ENCODE measurements at places on chromosomes 7 and 10.

GRCh38 chr7:144629598-144629997 is 206.3 kb downstream of the TPK1 start:
- no peak for DNase-seq

DNA sequence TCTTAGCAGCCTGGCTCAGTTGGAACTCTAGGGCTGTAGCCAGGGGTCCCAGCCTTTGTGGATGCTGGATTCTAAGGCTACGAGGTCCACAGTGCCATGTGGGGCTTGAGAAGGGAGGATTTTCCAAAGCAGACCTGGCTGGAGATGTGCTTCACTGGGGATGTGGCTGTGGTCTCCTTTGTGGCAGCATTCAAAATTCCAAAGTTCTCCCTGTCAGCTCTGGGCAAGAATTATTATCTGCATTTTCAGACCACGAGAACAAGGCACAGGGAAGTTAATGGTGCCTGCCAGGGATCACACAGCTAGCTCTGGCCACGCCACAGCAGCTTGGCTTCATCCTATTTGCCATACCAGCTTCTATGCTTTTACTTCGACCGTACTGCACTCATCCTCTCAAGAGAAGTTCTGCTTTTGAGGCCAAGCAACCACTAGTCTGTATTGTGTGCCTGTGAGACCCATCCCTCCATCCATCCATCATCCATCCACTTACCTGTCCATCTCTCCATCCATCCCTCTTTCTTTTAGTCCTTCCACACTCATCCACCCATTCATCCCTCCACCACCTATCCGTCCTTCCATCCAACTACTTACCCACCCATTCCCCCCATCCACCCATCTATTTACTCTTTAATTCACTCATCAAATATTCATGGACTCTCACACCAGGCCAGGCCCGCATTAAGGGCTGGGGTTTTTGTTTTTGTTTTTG is 71.5 kb downstream of the ZMIZ1 start:
- DNase-seq = no peak

- no peak for DNase-seq
These were observed 10.8 kb upstream of the HOXA2 start for GRCh38 chr7:27112955-27113949.

GRCh38 chr7:79506481-79506880 is 53.0 kb upstream of the MAGI2 start:
- no peak for DNase-seq

DNA sequence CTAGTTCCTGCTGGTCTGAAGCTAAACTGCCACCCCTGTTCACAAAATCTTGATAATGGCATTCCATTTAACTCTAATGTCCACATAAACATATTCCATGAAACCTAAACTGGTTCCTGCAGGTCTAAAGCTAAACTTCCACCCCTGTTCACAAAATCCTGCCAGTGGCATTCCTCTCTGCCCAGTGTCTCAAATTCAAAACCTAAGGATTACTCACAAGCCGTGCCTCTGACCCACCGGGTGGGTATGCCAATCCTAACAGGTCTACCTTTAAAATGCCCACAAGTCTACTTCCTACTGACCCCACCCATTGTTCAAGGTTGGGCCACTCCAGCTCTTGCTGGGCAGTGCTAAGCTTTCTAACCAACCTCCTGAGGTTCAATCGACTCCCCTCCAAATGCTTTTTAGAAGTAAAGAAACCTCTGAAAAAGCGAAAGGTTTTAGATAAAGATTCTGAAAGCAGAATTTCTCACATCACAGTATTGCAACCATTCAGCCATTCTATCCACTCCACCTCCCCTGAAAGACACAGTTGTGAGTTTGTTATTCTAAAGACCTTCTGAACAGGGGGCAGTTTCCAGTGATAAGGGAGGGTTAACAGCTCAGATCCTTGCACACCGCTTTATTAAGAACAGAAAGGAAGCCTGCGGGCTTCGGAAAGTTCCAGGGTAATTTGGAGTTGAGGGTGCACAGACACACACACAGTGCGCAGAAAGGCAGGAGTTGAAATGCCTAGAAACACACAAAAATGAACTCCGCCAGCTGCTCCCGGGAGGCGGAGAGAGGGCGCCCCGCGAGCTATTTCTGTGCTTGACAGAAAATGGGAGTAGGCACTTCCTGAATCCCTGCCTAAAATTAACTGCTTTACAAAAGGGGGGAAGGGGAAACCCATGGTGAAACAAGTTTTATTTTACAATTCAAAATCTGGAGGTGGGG is 87.7 kb downstream of the TNS3 start:
- DNase-seq = no peak

DNA sequence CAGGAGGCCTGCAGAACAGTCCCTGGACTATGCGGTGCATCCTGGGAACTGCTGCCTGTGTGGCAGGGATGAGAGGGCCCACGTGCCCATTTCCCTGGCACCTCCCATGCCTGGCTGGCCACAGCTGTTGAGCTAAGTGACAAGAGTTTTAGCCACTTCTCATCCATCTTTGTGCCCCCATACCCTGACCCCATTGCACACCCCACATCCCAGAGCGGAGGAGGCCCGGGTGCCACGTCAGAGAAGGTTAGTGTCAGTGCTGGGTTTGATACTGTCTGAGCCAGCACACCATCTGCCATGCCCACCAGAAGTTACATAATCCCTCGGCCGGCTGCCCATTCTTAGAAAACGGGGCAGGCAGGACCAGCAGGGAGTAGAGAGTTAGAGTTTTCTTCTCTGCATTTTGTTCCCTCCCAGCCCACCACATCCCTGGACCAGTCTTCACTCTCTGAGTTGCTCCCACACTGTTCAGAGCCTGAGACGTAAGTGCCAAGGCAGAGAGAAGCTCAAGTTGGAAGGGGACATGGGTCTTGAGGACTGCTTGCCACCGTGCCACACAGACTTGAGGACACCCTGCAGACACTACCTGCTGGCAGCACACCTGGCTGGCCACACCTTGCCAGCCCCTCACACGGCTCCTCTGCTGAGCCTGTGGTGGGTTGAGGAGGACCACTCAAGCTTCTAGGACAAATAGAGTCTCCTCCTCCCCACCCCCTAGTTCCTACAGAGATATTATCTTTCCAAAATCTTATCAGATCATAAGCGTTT is 13.1 kb downstream of the UNC5B start:
- no peak for DNase-seq

GRCh38 chr7:148708026-148708885 is 9.6 kb downstream of the CUL1 start:
- DNase-seq = no peak

GRCh38 chr7:31864646-31865045 is 177.6 kb downstream of the PPP1R17 start:
- DNase-seq = no peak

DNA sequence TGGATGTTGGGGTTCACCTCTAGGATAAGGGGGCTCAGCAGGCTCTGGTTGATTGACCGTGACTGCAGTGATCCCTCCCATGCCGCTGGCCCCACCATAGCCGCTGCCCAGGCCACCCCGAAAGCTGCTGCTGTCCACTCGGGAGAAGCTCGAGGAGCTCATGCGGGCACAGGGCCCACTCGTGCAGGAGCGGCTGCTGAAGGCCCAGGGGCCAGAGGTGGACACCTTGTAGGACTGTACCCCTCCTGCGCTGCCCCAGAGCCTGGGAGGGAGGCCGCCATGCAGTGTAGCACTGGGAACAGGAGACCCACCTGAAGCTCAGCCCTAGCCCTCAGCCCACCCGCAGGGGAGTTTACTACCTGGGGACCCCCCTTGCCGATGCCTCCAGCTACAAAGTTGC is 70.0 kb downstream of the CHRM2 start:
- DNase-seq = no peak

DNA sequence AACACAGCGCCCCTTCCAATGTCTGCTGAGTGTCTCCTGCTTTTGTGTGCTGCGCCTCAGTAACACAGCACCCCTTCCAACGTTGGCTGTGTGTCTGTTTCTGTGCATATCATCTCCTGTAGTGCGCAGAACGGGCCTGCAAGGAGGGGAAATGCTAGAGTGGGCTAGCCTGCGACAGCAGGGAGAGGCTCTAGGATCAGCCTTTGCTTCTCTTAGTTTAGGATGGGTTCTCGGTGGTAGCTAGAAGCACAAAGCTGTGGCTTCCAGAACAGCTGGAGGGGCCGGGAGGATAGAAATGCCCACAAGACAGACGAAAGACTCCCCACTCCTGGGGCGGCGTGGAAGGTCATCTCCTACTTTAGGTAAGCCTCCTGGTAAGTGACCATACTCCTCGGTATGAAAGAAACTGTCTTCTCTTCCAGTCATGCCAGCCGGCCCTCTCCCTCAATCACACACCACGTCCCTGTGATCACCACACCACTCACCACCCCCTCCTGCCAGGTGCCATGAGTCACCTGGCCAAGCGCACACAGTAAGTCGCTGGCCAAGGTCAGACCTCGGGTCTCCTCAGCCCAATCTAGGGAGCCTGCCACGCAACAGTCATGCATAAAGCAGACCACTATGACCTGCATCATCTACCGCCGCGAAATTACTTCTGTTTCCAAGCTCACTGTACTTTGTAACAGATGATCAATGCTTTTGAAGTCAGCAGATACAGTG is 4.8 kb downstream of the PITRM1 start:
- DNase-seq = no peak

DNA sequence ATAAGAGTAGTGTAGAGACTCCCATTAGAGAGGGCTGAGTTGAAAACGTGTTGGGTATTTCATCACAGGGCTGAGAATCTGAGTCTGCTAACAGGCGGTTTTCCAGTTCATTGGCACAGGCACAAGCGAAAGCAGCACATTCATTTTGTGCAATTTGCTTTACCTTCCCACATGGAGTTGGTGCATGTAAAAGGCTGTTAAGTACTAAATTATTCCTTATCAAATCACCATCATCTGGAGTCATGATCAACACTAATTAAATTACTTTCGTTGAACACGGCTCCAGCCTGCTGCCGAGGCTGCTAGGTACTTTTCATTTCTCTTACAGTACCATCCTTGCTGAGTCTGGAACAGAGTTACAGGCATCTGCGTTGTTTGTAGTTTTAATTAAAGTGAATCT is 43.8 kb downstream of the ETV1 start:
- DNase-seq = peak; percentile 58

DNA sequence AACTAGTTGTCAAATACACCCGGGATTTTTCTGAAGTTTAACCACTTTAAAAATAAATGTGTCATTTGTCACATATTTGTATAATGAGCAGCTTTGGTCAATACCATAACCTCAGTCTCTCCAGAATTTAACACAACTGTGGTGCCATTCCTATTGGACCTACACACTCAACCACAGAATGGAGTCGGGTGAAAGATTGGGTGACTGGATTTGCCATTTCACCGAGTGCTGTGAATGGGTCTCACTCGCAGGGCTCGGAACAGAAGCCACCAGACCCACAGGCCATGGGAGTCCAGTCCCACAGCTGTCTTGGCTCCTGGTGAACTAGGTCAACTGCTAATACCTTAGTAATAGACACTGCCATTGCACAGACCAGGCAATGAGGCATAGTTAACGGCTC is 298.4 kb downstream of the CCDC3 start:
- DNase-seq = no peak

- DNase-seq = no peak
These were observed 25.7 kb downstream of the STK32C start for GRCh38 chr10:132281915-132282666.

- no peak for DNase-seq
These were observed 123.5 kb upstream of the AGR3 start for GRCh38 chr7:17005271-17005670.

DNA sequence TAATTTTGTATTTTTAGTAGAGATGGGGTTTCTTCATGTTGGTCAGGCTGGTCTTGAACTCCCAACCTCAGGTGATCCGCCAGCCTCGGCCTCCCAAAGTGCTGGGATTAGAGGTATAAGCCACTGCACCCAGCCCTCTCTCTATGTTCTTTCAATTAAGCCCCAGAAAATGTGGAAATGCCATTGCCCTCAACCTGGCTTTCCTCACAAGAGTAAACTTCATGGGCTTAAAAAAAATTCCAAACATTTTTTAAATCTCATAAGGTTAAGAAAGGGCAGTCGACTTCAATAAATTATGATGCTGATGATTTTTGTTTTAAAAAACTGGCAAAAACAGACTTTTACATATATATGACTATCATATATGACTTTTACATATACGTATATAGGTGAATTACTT is 107.6 kb downstream of the TES start:
- DNase-seq = no peak

- no peak for DNase-seq
These were observed 103.6 kb downstream of the VIPR2 start for GRCh38 chr7:159040912-159041711.

DNA sequence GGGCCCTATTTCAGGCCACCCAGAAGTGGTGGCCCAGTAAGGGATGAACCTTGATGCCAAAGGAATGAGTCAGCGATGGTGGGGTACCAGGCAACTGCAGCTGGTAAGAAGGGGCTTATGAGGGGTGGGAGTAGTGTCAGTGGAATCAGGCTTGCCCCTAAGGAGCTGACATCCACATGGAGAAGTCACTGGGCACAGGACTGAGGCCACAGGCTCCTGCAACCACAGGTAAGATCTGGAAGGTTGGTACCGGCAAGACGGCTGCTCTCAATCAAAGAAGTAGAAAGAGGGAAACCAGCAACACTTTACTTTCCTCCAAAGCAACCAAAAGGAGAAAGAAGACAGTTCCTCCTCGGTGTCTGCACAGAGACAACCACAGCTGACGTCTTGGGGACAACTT is 2.5 kb downstream of the GCK start:
- no peak for DNase-seq

- no peak for DNase-seq
These were observed 82.0 kb downstream of the TMEM168 start for GRCh38 chr7:112708236-112708635.

- DNase-seq = no peak
These were observed 362.9 kb downstream of the MAGI2 start for GRCh38 chr7:79090543-79090942.

GRCh38 chr7:38492010-38492409 is 139.2 kb downstream of the AMPH start:
- DNase-seq = no peak

DNA sequence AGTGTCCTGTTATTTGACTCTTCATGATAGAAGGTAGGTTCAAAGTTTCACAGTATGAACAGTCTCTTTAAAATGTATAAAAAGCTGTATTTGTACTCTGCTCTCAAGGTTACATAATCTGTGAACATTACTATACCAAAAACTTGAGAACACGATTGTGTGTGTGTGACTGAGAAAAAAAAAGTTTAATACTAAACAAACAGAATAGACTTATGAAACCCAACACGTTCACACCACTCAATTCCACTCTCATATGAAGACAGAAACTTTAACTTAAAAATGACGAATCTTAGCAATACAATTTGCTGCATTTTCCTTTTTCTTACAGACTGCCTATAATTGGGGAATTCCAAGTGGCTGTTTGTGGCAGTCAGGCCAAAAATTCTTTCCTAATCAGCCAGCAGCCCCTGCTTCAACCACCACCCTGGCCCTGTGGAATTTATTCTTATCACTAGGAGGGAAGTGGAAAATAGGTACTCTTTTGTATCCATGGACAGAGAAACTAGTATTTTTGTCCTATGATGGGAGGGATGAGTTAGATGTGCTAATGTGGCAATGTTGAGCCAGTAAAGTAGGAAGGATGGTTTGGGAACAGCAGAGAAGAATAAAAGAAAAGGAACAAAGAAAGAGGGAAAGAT is 42.8 kb downstream of the MINDY3 start:
- no peak for DNase-seq

All from fibroblast of gingiva (primary cell).